ENCODE measurements at places on chromosomes 1 and 21.
A peak's percentile ranks its signal among the peaks of the same experiment; 100 is the strongest.

- DNase-seq: no peak
Measured at GRCh38 chr1:66433611-66434010, 100.3 kb upstream of the SGIP1 start.

DNA sequence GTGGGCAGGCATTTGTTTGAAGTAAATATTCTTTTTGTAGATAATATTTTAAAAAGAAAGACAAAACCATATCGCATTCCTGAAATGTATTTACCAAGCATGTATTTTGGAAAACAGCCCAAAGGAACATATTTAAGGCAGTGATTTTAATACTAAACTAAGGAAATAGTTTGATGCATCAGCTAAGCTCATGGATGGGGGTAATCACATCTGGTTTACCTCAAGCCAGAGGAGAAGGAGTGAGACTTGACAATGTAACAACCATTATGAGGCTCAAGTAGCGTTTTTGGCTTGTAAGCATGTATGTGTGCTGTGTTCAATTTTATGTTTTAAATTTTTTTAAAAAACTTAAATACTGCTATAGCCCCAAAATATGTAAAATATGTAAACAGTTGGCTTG lies 390.5 kb downstream of the DISC1 start:
- DNase-seq: no peak

- DNase-seq: peak; percentile 75
Measured at GRCh38 chr1:116373431-116374352, 648 bp downstream of the ATP1A1 start.

DNA sequence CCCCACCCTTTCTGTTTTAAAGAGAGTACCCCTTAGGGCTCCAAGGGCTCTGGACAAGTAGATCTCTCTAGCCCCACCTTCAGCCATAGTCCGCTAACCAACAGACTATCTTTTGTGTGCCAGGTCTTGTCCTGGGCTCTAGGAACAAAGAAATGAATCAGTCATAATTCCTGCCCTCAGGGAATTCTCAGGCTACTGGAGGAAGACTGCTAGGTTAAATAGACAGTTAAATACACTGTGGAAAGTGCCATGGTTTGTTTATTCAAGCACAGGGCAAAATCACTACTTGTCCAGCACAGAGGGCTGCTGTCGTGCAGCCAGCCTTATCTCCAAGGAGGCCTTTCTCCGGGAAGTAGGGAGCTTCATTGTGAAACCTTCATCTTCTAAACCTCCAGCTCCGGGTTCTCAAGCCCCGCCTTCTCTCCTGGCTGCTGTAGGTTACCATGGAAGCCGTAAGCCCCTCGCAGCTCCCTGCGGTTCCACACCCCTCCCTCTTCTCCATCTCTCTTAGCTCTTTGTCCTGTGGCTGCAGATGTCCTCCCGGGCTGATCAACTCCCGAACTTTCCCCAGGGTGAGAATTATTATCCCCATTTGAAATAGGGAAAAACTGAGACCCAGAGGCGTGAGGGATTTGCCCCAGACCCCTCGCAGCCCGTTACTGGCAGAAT lies 29.8 kb downstream of the SHISAL2A start:
- DNase-seq: no peak

GRCh38 chr1:36199934-36200741 lies 24.1 kb upstream of the THRAP3 start:
- no peak for DNase-seq

- DNase-seq: no peak
Measured at GRCh38 chr1:97901017-97901658, 19.7 kb downstream of the DPYD start.

DNA sequence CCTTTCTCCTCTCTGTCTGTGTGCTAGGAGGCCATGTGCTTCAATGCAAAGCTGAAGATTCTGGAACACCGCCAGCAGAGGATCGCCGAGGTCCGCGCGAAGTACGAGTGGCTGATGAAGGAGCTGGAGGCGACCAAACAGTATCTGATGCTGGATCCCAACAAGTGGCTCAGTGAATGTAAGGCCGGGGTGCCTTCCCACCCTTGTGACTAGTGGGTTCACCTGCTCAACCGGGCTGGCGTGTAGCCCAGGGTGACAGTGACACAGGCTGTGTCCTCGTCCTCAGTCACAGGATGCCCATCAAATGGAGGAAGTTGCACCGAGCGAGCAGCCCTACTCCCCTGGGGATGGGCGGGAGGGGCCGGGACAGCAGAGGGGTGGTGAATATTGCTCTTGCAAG lies 544.1 kb downstream of the KIF26B start:
- DNase-seq: no peak

DNA sequence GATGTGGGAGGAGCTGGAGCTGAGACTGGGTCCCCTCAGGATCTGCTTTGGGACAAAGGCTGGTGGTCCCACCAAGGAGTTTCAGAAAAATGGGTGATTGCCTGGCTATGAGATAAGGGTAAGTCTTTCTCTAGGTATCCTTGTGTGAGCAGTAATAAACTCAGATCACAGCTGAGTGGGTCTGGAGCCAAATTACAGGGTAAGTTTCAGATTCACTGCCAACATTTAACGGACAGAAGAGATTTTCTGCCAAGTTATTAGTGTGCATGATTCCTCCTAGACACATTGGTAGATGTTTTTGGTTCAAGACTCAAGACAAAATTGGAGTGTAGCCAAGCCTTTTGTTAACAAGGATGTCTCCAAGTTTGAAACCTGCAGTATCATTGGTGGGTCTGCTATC lies 7.5 kb downstream of the CD1B start:
- DNase-seq: no peak

DNA sequence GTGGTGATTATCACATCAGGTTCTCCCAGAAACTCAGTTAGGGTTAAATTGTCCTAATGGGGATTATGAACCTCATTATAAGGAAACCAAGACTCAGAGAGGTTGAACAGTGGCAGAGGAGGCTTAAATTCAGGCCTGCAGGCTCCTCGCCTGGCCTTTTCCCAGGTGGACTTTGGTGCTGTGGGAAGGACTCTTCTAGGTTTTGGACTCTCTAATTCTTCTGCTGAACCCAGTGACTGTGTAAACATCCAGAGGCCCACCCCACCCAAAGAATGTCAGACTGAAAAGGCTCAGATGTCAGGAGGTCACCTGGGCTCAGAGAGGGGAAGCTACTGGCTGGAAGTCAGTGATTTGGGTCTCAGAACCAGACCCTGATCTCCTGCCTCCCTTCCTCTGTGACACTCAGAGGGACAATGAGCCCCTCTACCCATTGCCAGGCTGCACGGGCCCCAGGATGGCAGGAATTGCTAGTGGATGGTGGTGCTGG lies 2.5 kb downstream of the ZNF362 start:
- no peak for DNase-seq

DNA sequence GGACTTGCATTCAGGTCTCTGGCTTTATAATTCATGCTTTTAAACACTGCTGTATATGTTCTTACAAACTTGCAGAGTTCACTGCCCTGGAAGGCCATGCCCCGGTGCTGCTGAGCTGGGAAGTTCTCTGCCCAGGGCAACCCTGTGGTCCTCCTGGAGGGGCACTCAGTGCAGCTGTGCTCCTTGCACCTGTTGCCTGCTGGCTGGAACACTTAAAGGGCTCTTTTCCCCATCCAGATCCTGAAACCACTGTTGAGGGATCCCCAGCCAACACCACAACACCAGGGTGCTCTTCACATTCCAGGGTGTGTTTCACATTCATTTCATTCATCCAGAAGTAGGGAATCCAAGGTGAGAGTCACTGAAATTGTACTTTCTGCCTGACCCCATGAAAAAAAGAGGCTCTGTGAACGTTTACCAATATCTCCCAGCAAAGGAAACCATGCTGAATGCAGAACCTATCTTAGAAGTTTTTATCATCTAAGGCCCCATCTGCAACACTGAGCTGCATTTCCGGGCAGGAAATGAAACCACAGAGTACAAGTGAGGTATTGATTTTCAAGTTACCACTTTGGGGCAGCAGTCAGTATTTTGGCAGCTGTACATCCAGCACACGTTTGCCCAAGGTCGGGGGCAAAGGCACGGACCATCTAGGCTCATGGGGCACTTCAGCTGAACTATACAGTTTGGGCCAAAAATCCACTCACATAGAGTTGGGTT lies 16.4 kb upstream of the KIAA0040 start:
- no peak for DNase-seq
